ENCODE measurements at places on chromosomes 3 and 15.
A peak's percentile ranks its signal among the peaks of the same experiment; 100 is the strongest.

- DNase-seq = peak; percentile 69
These were observed 1.9 kb downstream of the ADAMTS9 start for GRCh38 chr3:64685800-64686445.

DNA sequence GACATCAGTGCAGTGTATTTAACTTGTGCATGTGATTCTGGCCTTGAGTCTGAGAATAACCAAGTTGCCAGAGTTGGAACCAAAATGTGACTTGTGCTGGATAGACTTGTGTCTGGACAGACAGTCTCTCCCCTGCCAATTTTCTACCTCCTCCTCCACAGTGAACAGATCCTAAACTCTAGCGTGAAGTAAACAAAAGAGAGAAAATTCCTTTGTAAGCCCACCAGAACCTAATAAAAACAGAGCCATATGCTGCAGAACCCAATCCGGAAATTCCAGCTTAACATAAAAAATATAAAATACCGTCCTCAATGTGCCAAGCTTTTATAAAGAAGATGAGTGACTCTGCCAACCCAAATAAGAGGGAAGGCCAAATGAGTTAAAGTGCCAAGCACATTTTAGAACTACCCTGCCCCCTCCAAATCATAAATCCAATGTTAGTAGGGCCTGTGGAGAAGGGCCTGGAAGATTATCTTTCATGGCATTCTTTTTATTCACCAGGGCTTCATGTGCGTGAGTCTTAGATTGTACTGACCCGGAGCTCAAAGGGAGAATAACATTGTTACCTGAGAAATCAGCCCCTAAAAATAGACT is 344.6 kb upstream of the PROK2 start:
- no peak for DNase-seq

DNA sequence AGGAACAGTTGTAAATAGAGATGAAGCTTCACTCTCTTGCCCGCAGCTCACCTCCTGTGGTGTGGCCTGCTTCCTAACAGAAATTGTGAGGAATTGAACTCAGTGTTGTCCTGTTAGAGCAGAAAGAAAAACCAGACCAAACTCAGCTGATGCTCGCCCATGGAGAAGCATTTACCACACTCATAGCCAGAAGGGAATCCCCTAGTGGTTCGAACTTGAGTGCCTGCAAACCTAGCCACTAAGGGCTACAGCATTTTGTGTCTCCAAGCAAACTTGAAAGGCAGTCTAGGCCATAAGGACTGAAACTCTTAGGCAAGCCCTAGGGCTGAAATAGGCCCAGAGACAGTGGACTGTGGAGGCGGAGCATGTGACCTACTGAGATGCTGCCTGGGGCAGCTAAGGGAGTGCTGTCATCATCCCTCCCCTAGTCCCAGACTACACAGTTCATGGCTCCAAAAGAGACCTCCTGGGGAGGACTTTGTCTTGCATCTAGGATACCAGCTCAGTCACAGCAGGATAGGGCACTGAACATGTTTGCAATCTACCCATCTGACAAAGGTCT is 44.5 kb upstream of the MCTP2 start:
- no peak for DNase-seq

DNA sequence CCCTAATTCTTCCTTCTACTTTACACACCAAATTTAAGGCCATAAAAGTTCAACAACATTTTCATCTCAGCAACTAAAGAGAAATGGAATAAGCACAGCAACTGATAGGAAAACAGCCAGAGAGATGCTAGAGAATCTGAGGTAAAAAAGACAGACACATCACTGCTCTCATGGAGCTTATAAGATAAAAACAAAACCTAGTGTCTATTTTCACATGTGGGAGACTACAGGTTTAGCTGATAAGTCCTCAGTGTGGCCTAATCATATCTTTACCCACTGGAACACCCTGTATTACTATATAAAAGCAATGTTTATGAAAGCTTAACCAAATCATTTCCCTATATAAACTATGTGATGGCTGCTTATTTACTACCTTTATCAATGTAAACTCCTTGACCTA is 33.0 kb downstream of the KPNA4 start:
- no peak for DNase-seq

DNA sequence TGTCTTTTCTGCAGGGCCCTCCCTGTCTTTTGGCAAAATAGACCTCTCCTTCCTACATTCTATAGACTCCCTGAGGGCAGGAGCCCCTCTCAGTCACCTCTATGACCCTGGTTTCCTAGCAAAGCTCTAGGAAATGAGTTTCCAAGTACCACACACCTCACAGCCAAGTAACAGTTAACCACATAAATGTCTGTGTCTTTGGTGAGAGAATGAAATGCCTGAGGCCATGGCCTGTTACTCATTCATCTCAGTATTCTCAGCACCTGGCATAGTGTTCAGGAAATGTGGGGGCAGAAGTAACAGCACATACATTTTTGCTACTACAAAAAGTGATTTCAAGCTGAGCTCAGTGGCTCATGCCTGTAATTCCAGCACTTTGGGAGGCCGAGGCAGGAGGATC is 21.0 kb downstream of the RFT1 start:
- DNase-seq = no peak

GRCh38 chr3:186053954-186054791 is 54.7 kb downstream of the ETV5 start:
- no peak for DNase-seq

DNA sequence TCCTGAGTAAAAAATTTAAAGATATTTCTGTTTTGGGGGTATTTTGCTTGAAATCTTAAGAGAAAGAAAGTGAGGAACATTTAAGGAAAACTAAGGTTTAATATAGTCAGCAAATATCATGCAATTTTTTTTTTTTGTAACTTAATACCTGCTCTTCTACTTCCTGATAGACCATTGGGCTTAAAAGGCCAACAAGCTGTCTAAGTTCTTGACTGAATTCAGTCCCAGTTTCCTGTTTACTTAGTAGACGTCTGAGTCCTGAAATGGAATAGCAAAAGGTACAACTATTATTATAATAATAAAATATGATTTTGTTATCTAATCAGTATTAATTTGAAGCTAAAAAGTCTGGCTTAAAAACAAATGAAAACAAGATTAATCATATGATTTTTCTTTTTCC is 37.9 kb downstream of the IQCB1 start:
- no peak for DNase-seq

- DNase-seq = no peak
These were observed 6.3 kb upstream of the RARB start for GRCh38 chr3:25421747-25422146.

DNA sequence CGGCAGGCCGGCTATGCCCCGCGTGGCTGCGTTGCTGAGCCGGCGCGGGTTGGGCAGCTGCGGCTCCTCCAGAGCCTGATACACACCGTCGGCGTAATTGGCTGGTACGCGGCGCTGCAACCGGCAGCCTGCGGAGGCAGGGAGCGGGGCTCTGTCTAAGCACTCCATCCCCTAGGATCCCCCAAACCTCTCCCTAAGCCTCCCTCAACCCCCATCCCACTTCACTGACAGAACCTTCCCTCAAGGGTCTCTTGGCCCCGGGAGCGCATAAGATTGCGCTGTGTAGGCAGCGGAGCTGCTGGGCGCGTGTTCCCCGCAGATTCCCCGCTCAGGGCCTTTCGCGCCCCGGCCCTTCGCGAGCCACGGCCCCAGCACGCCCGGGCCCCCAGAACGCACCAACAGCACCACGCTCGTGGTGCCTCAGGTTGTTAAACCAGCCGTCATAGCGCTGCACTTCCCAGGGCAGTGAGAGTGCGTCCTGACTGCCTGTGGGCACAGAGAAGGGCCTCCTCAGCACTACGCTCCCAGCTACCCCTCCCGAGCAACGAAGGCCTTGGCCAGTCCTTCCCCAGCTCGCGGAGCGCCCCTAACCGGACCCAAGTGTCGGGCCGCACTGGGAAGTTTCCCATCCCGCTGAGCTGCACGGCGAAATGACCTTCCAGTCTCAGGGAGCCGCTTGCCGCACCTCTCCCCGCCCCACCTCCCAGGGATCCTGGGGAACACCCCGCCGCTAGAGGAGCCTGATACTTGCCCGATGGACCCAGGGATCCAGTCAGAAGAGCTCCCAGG is 1.2 kb downstream of the DUOX2 start:
- no peak for DNase-seq

DNA sequence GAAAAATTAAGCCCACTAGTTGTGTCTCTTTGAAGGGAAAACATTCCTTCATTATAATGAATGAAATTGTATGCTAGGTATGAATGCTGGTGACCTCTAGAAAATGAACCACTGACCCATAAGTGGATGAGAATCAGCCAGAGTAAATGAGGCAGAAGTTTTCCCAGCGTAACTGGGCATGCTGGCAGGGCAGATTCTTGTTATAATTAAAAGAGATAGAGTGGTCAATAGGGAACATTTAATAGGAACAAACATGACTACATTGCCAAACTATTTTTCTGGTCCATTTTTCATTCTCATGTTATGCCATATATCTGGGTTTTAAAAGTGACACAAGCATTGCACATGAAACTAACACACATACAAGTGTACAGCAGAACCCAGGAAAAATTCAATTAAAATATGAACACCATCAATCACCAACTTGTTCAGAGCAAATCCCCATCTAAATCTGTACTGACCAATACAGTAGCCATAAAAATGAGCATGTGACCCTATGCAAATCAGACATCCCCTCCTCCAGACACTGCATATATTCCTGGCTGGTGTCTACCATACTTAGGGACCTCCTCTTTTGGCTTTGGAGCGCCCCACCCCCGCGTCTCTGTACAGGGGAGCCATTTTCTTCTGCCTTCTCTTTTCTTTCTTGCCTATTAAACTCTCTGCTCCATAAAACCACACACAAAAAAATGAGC is 4.0 kb downstream of the CLRN1 start:
- no peak for DNase-seq

GRCh38 chr3:78825118-78825857 is 942.5 kb downstream of the ROBO1 start:
- no peak for DNase-seq

DNA sequence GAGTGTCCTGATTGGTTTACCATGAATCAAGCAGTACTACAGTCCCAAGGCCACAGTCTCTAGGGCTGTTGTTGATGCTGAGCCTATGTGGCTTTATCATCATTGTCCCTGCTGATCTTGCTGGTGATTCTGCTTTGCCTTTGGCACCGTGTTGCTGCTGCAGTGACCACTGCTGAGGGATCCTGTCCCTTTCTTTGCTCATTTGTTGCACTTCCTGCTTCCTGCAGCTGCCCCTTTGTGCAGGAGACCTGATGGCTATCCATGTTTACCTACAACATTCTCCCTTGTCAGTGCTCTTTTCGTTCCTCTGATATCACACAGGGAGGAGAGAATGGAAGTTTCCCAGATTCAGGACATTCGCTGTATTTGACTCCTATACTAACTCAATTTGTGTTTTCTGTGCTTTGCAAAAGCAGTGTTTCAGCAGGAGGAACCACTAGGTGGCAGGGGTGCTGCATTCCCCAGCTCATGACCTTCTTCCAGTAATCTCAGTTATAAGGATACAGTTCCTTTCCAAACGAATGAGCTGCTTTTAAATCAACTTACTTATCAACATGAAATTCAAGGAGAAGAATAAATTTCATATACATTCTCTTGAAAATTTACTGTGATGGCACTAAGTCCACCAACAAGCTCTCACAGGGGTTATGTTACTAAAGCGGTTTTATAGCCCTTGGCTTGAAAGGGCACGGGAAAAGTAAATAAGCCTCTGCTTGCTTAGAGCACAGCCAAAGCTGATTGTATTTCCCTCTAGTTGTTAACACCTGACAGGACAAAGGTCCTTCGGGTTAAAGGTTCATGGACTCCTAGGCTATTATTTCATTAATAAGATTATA is 9.7 kb upstream of the THUMPD3 start:
- peak; percentile 82 for DNase-seq

- no peak for DNase-seq
These were observed 153.1 kb downstream of the LIPC start for GRCh38 chr15:58584789-58585461.

DNA sequence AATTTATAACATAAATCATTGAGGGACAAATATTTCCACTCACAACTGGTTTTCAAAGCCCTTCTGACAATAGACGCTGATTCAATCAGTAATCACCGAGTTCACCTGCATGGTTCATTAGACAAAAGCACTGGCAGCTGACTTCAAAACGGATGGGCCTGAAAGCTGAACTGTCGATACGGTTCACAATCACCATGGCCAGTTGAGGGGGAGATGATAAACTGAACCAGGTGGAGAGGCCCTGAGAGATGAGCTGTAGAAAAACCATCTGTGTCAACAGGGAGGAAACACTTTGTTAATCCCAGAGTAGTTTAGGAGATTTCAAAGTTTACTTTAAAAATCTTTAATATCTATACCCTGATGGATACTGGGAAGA is 75.0 kb downstream of the PEX5L start:
- DNase-seq = no peak

- no peak for DNase-seq
These were observed 805 bp upstream of the RGMA start for GRCh38 chr15:93089727-93090305.

- peak; percentile 92 for DNase-seq
These were observed at the start of gene SPG21 for GRCh38 chr15:64989416-64990167. SPG21 (minus strand) TSS chr15:64989914; CDS start chr15:64983569, 6,345 bp downstream.

- no peak for DNase-seq
These were observed 214.1 kb upstream of the CHRM5 start for GRCh38 chr15:33754242-33754641.

DNA sequence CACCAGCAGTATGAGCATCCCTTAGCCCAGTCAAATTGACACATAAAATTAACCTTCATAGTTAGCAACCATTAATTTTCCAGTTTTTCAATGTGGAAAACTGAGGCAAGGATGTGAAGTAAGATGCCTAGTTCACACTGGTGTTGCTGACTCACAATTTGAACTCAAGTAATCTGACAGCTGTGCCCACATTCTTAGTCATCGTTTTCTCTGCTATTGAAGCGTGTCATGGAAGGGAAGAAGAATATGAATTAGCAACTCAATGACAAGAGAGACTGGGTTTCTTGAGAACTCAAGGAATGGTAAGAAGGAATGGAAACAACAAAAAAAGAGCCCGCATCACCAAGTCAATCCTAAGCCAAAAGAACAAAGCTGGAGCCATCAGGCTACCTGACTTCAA is 261.4 kb downstream of the EPHA3 start:
- DNase-seq = no peak

- DNase-seq = no peak
These were observed 27.0 kb downstream of the ADIPOQ start for GRCh38 chr3:186869253-186870100.

GRCh38 chr15:66832664-66833063 is 130.6 kb downstream of the SMAD6 start:
- no peak for DNase-seq

- no peak for DNase-seq
These were observed 35.2 kb downstream of the FEM1B start for GRCh38 chr15:68312701-68313204.

- DNase-seq = no peak
These were observed 7.4 kb downstream of the ZIC4 start for GRCh38 chr3:147398813-147399534.

DNA sequence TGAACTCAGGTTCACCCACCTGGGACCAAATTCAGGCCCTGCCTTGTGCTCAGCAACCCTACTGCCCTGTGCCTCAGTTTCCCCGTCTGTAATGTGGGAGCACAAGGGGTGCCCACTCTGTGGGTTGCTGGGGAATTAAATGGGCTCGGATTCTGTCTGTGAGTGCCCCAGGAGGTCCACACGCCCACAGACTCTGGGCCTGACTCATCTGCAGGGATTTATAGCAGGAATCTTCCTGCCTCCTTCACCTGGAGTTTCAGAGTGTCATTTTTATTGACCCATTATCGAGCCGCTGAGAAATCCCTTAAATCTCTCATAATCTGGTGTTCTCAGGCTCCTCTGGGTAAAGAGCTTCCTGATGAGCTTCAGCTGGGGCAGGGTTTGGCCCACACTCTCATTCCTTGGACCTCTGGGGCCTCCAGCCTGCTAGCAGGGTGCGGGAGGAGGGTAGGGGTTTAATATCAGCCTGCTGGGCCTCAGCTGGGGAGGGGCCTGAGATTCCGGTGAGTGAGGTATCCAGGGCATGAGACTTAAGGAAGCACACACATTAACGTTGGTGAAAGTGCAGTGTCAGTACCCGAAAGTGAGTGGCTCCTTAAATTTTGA is 16.4 kb downstream of the C3orf18 start:
- DNase-seq = no peak

Measured in pons (tissue), 1 donor.